ENCODE measurements at places on chromosomes 11 and 22.

- DNase-seq: no peak
Measured at GRCh38 chr11:56404393-56404792, 8.1 kb upstream of the OR5AL1 start.

- DNase-seq: no peak
Measured at GRCh38 chr22:38456841-38457699, 2.1 kb upstream of the KCNJ4 start.

GRCh38 chr11:94924612-94925011 lies 48.7 kb downstream of the CWC15 start:
- DNase-seq: no peak

GRCh38 chr22:19986011-19986409 lies 30.6 kb downstream of the ARVCF start:
- DNase-seq: no peak

Measured in fibroblast of skin of left quadriceps (primary cell).